ENCODE measurements at places on chromosomes 4 and X.
A peak's percentile ranks its signal among the peaks of the same experiment; 100 is the strongest.

- DNase-seq, result no peak
Observed at GRCh38 chr4:3338976-3339531, 46.2 kb downstream of the RGS12 start.

DNA sequence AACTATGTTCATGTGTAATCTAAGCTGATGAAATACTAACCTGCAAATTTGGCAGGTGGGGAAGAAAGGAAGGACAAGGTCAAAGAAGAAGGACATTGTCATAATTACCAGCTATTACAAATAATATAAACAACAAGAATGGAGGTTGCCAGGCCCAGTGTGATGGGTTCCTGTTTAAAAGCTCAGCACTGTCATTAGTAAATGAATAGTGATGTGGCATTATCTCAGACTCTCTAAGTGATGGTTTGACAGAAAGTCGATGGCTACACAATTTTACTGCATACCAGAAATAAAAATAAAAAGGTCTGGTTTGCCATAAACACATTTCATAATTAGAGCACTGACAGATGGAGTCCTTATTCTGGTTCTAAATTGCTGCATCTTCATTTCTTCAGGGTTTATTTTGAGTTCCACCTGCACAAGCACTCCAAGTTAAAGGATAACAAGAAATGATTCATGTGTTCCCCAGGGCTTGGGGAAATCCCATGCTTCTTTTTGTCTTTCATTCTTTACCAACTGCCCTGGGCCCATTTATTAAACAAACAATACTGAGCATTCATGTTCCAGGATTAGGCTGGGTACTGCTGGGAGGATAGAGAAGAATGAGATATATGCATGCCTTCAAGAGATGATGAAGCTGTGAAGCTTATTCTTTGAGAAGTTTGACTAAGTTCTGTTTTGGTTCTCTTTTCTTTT lies 367.8 kb upstream of the RASGEF1B start:
- DNase-seq, result no peak

GRCh38 chr4:79584352-79584751 lies 176.3 kb upstream of the GK2 start:
- no peak for DNase-seq

- no peak for DNase-seq
Observed at GRCh38 chr4:109410776-109411175, 22.8 kb upstream of the SEC24B start.

DNA sequence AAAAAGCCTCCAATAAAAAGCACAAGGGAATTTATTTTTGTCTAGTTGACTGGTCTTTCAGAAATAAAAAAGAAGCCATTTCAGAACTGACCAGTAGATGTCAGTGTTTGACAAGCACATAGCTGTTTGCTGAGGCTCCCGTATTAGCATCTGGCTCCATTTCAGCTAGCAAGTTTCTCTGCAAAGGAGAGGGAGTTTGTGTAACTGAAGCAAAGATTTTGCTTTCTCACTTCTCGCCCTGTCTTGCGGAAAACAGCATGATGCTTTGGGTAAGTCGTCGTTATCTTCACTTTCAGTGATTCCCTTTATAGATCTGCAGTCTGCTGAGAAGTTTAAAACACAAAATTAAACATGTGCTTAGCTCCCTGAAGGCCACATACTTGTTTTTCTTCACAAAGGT lies 85.5 kb downstream of the CT47B1 start:
- DNase-seq, result peak; percentile 71
